GM20000 (cell line): ENCODE measurements at places on chromosomes 16 and 17.

DNA sequence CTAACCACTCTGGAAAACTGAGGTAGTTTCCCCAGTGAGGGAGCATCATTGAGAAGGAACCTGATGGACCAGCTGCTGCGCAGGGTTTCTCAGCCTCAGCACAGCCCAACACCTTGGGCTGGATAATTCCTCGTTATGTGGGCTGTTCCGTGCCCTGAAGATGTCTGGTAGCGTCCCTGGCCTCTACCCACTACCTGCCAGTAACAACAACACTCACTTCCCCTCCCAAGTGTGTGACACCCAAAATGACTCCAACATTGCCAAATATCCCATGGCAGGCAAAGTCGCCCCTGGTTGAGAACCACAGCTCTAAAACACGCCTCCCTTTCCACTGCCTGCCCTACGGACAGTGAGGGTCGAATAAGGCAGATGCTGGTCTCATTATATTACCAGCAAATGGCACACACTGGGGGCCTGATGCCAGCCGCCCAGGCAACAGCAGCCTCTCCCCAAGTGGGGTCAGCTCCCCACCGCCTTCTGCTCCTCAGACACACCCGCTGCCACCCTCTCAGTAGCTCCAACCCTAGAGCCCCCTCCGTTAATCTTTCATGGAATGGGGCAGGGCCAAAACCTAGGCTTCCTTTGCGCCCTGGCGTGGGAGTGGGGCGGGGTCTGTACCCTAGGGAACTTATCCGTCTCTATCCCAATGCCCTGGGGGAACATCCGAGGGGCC is 1.0 kb downstream of the RHBDF2 start:
- DNase-seq: no peak

DNA sequence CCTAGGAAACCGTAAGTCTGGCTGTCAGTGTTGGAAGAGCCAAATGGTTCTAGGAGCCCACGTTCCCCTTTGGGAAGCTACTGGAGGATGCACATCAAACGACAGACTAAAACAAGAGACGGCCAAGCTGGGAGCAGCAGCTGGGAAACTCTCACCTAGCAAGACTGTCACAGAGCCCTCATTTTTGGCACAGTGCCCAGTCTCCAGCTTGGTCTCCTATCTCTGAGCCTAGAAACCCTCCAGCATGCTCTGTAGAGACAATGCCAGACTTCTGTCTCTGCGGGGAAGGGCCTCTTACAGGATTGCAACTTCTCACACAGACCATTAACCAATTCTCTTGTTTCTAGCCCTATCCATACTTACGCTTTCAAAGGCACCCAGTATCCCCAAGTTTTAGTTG is 23.5 kb downstream of the GTF3C1 start:
- DNase-seq: no peak

GRCh38 chr16:28218109-28218508 is 6.3 kb upstream of the XPO6 start:
- peak; percentile 64 for DNase-seq

- DNase-seq: no peak
Observed at GRCh38 chr17:247767-248166, 66.3 kb upstream of the DOC2B start.

DNA sequence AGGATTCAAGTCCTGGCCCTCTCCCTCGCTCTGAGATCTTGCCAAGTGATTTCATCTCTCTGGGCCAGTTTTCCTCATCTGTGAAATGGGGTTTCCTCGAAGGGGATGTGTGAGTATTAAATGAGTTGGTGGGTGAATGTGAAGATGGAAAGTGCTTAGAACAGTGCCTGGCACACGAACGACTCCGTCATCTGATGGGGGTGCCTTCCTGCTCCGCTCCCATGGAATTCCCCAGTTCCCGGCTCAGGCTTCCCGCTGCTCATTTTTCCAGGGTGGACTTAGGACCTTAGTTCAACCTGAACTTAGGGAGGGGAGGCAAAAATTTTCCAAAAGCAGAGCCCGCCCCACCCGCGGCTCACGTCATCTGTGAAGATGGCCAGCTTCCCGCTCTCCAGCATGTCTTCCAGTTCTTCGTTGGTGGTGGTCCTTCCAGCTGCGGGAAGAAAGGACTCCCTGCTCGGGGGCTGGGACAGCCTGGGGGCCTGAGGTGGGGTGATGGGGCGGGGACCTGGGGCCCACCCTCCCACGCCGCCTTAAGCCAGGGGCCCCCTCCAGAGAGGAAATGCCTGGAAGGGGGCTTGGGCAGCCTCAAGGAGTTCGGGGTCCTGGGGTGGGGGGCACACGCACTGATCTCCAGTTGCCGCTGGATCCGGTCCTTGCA is 11.4 kb downstream of the HSD3B7 start:
- no peak for DNase-seq

GRCh38 chr16:64098451-64098850 is 1023.4 kb downstream of the CDH11 start:
- no peak for DNase-seq

DNA sequence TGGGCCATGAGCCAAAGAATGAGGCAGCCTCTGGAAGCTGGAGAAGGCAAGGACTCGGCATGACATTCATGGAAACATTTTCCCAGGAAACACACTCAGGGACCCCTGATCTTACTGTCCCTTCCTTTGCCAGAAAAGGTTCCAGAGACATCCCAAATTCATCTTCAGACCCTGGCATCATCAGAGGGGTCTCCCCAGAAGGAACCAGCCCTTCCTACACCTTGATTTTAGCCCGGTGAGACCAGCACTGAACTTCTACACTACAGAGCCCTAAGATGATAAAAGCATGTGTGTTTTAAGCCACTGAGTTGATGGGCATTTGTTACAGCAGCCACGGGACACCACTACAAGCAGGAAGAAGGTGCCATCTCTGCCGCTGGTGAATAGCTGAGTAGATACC is 262.3 kb downstream of the C16orf95 start:
- no peak for DNase-seq

- no peak for DNase-seq
Observed at GRCh38 chr16:58365623-58366022, 26.6 kb upstream of the GINS3 start.

DNA sequence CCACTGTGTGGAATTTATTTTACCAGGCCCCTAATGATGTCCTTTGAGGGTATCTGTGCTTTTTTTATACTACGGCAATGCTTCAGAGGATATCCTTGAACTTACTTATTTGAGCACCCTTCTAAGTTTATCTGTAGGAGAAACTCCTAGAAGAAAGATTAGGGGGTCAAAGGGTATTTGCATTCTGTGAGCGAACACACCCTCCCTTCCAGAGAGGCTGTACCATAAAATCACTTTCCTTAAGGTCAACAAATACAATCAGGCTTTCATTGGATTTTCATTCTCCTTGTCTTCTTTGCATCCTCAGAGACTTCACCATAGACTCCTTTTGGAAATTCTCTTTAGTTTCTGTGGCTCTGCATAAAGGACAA is 4.7 kb upstream of the C1QTNF1 start:
- DNase-seq: no peak

GRCh38 chr16:11632455-11632939 is 35.8 kb upstream of the SNN start:
- DNase-seq: no peak

- no peak for DNase-seq
Observed at GRCh38 chr16:54510685-54511221, 224.2 kb upstream of the IRX3 start.

DNA sequence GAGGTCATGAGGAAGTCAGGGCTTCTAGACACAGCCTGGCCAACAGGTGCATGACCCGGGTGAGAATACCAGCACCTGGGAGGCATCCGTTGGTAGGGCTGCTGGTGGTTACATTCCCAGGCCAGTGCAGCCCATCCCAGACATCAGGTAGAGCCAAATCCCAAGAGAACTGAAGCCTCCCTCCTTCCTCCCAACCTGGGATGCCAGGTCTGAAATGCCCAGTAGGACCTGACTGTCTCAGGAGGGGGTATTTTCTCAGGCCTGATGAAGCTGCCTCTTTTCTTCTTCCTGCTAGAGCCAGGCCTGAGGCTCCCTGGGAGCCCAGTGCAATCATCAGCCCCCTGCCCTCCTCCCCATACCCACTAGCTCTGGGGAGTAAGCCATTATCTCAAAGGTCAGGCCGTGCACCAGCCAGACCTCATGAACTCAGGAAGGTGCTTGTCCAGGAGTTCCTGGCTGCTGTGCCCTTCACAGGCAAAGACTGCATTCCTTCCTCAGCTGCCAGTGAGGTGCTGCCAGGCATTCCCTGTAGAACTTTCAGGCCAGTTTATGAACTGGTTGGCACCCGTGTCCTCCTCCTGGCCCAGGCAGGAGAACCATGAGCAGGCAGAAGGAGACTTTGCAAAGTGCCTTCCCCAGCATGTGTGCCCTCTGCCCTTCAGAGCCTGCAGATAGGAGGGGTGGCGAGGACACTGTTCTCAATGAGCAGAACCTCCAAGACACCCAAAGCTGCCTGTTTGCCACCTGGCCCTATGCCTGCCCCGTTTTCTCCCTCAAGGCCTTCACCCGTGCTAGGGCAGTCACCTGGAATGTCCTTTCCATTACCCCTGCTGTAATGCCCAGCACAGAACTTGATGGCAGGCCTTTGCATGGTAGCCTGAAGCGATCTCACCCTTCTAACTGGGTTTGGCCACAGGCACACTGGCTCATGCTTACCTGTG is 7.6 kb downstream of the TBX2 start:
- peak; percentile 33 for DNase-seq

- DNase-seq: no peak
Observed at GRCh38 chr17:37066322-37067255, 117.8 kb downstream of the AATF start.

GRCh38 chr16:30985401-30986128 is 558 bp downstream of the HSD3B7 start:
- no peak for DNase-seq

GRCh38 chr17:42118545-42118944 is 2.6 kb downstream of the KAT2A start:
- DNase-seq: peak; percentile 65

- DNase-seq: no peak
Observed at GRCh38 chr17:7611635-7612293, 2.9 kb downstream of the FXR2 start.

DNA sequence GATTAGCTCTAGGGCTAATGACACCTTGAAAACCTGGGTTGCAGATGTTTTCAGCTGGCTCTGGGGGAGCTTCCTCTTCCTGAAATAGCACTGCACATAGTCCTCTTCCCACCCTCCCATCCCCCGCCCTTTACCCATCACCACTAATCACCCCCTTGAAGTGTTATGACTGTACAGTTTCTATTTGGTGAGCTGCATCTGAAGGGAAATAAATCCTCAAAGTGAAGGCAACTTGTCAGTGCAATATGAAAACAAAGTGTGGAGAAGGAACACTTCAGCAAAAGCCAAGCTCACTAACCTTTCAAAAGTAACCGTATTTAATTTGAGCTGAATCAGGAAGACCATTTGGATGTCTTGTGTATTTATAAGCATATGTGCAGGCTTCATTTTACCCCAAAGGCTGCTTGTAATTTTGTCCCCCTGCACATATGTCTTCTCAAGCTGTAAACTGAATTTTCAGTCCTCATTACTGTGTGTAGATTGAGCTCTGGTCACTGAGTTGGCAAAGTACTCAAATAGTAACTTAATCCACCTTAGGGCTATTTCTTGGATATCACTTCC is 44.1 kb upstream of the CA10 start:
- no peak for DNase-seq

DNA sequence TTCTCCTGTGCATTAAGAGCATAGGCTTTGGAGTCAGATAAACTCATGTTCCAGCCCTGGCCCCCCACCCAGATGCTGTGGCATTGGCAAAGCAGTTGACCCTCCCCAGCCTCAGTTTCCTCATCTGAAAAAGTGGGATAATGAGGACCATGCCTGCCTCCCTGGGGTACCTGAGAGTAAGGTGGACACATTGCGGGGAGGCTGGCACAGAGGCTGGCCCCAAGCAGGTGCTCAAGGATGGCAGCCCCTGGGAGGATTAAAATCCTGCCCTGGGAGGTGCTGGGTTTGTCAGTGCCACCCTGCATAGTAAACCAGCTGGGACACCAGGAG is 11.8 kb downstream of the ENPP7 start:
- DNase-seq: no peak

DNA sequence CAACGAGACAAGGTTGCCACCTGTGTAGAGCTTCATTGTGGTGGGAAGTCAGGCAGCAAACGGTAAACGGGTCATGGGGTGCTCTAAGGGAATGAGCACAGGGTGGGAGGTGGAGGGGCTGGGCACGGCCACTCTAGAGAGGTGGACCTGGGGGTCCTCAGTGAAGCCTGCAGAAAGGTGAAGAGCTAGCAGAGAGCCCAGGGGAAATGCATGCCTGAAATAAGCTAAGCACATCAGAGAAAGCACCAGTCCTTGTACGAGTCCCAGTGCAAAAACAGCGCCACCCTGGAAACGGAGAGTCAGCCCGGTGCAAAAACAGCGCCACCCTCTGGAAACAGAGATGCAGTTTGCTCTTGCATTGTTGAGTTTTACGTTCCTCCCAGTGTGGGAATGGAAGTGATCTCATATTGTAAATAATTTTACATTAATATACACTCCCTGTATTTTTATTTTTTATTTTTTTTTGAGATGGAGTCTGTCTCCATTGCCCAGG is 65.0 kb downstream of the TBC1D16 start:
- peak; percentile 46 for DNase-seq

- no peak for DNase-seq
Observed at GRCh38 chr17:68807998-68808772, 147.0 kb downstream of the ABCA8 start.

- DNase-seq: no peak
Observed at GRCh38 chr16:75340741-75341491, 89.5 kb upstream of the BCAR1 start.

DNA sequence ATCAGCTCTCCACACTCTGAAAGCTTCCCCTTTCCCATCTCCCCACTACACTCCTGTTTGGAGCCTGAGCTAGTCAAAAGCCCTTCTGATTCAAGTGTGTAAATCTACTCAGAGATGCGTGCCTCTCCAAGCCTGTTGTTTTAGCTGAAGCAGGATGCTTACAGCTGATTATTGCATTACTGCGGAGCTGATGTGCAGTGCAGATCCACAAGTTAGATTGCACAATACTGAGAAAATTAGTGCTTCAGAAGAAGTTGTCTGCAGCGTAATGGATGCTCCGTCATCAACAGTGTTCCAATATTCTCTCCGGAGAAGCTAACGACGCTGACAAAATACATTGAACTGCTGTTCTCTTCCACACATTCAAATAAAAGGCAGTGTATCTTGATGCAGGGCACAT is 44.8 kb upstream of the NLRP1 start:
- no peak for DNase-seq
